Stimulated activated CD8-positive, alpha-beta memory T cell treated with anti-CD3 and anti-CD28 coated beads, Interleukin-15, amount 100 ng/mL, for 1 hour (primary cell): ENCODE measurements at places on chromosomes 6 and 20.

GRCh38 chr6:45115696-45116095, 212.4 kb upstream of the RUNX2 start:
- DNase-seq: no peak

- DNase-seq: no peak
These were observed 731 bp downstream of the MAK start for GRCh38 chr6:10837622-10837994.

DNA sequence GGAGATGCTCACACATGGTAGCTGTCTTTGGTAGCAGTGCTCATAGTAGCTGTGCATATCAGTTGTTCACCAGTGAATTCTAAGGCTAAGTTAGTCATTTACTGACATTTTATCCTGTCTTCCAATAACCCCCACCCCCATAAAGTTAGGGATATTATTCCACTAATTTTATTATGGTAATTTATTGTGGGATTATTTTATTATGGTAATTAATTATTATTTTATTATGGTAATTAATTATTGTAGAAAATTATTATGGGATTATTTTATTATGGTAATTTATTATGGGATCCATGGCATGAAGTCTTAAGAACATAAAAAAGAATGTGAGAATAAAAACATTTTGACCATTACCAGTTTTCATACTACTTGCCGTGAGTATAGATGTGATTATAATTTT, 406.5 kb downstream of the LAMA2 start:
- no peak for DNase-seq

- DNase-seq: no peak
These were observed 20.5 kb downstream of the TSHZ2 start for GRCh38 chr20:52992632-52993031.

DNA sequence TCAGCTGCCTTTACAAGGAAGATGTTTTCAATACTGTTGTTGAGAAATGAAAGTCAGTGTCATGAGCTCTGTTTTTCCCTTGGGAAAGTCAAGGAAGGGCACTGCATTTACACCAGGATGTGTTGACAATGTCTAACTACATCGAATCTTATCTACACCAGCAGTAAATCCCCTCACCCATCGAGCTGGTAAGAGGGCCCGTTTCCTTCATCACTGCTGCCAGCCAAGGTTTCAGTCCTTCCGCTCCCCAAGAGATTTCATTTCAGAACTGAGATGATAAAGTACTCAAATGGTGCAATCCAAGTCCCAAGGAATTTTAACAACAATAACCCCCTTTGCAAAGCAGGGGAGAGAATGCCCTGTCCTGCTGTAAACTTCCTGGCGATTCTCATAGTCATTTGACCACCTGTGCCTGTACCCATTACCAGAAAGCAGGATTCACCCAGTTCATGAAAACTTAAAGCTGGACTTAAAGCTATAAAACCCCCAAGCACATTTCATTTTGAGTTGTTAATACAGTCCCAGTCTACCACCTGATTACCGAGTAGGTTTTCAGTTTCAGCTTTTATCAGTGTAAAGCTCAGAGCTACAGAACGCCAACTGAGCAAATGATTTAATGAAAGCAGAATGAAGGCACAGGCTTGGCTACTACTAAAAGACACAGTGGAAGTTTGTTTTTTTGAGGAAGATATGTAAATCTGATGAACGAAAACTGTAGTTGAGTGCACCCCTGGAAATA, 122.5 kb upstream of the TAB2 start:
- no peak for DNase-seq

GRCh38 chr6:156910938-156911337, 133.8 kb downstream of the ARID1B start:
- no peak for DNase-seq

DNA sequence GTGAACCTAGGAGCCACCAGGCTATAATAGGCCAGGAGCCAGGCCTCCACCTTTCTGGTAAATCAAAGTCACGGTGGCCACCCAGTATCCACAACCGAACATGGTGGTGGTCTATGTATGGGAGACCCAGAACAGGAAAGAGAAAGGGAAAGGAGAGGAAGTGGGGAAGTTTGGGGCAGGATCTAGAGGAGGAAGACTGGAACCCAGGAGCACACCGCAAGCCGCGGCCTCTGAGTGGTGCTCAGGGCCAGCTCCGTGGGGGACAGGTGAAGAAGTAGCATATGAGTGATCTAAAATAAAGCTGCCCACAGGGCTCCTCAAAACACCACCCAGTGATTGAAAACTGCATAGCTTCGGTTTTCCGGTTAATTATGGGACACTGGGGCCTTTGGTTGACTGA, 214.8 kb downstream of the ZDHHC14 start:
- no peak for DNase-seq

DNA sequence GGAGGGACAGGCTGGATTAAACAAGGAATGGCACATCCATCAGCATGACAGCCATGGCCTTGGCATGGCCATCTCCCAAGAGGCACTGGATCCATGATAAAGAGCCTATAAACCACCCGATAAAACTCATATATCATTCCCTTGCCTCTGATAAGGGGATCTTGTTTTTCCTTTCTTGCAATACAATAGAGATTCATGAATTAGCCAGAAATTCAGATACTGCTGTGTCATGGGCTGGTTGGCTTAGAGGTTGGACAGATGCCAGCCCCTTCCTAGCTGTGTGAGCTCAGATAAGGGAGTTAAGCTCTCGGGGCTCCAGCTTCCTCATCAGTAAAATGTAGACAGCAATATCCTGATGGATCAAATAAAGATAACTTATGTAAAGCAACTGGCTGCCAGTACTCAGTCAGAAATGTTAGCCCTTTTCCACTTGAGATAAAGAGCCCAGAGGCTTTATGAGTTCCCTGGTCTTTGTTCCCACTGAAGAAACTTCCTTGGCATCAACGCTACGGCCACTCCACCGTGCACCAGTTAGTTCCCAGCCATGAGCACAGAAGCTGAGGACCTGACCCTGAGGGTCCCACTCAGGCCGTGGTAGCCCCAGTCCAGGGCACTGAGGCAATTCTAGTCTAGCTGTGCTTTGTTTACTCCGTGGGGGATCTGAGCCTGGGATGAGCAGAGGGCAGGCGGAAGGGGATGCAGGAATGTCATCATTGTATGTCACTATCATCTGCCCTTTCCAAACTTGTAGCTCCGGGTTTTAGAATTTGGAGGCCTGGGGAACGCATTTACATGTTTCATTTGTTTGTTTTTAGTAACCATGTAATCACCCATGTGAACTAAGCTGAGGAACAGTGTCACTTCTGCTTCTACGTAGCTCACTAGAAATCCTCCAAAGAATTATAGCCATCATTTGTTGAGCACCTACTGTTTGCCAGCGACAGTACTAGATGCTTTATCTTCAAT, 67.2 kb upstream of the TBC1D7 start:
- DNase-seq: no peak

DNA sequence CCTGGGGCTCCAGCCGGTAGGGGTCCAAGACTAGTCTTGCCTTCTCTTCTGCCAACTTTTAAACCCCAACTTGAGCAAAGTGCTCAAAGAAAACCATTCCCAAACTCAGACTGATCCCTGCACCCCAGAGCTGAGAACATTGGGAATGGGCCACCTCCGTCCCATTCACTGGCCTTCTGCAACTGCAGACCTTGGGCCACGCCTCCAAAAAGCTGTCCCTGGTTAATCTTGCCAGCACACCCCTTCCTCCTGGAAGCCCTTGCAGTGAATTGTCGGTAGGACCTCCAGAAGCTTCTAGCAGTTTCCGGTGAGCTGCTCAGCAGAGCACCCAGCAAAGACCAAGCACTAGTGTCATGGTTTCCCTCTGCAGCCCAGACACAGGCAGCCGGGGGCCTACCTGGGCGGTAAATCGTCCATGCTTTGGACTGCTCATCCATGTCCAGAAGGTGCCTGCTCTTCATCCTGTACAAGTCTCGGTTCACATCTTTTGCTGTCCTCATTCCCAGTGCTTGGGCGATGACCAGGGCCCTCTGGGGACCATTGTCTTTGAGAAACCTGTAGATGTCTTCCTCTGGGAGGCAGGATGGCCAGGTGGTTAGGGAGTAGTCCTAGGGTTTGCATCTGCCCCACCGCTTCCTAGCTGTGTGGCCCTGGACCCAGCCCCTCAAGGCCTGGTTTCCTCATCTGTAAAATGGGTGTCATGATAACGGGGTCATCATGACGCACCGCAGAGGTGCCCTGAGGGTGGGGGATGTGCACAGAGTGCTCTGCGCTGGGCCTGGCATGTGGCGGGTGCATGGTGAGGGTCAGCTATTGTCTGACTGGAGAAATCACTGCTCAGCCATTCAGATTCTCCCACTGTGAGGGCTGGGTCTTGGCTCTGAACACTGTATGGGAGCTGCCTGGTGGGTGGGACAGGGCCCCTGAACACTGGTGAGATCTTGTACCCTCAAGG, 5.5 kb downstream of the ZBP1 start:
- no peak for DNase-seq

DNA sequence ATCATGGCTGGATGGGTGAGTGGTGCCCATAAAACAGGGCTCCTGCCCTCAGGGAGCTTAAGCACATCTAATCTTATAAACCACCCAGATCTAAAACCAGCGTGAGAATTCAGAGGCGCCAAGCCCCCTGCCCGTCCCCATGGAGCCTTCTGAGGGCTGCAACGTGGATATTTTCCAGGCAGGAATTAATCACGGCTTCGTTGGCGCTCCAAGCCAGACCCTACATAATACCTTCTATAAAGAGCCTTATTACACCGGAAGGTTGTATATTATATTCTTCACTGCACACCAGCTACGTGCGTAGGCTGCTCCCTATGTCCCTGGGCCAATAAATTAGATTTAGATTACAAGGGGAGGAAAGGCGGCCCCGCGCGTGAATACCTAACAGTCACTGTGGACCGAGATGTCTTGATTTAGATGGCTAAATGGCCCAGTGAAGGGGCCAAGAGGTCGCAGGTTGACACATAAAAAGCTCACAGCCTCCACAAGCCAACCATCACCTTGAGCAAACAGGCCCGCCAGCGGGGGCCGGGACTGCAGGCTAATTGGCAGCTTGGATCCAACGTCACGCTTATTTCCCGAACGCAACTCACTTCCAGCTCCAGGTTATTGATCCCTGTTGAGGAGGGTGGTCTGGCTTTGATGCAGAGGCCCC, 64.7 kb upstream of the APCDD1L start:
- DNase-seq: no peak

- no peak for DNase-seq
These were observed 25.8 kb downstream of the SDHAF4 start for GRCh38 chr6:70592391-70593117.

DNA sequence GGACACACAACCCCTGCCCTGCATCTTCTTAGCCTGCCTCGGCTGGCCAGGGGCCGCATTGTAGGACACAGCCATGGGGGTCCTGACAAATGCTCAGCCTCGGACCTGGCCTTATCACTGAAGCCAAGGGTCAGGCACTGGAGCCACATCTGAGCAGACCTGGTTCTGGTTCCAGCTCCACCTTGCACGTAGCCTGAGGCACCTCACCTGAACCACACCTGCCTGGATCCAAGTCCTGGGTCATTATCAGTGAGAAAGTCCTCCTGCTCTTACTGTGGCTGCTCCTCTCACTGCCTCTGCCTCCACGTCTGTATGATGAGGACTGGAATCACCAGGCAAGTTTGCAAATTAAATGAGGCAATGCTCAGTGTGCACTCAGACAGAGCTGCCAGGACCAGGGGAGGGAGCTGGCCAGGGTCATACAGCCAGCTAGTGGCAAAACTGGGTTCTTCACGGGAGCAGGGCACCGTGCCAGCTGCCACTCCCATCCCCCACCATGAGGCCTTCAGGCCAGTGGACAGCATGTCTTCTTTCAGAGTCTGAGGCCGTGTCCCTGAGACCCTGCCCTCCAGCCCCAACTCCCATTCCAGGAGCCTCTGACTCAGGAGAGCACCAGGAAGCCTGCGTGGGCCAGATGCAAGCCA, 40.2 kb downstream of the MRPL14 start:
- DNase-seq: no peak
